ENCODE measurements at places on chromosomes 2 and 18. TPM values are rescaled to one million over a fixed set of nuclear protein-coding genes. Genes with fewer than 3 reads are reported as not detected.

DNA sequence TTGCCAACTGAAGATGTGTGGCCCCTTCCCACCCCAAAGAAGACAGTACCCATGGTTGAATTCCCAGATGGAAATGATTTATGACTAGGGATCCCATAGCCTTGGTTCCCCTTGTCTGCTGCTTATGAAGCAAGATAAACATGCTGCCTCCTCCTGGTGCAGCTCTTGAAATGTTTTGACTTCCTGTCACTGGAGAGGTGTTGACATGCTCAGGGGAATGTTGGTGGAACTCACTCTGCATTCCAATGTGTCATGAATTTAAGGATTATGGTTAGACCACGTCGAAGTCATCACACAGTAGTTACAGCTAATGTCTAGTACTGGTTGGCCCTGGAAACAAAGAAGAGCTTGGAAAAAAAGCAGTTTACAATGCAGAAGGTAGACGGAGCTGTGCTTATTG, 69.0 kb upstream of the FAM110C start:
- no peaks in the 10 kb centered on the region for H3K4me1 ChIP-seq
- no peak overlapping the region for H3K27ac ChIP-seq
- H3K36me3 ChIP-seq = no peaks in the 10 kb centered on the region
- no peaks in the 10 kb centered on the region for H3K27me3 ChIP-seq
- no peak overlapping the region for H3K4me3 ChIP-seq

DNA sequence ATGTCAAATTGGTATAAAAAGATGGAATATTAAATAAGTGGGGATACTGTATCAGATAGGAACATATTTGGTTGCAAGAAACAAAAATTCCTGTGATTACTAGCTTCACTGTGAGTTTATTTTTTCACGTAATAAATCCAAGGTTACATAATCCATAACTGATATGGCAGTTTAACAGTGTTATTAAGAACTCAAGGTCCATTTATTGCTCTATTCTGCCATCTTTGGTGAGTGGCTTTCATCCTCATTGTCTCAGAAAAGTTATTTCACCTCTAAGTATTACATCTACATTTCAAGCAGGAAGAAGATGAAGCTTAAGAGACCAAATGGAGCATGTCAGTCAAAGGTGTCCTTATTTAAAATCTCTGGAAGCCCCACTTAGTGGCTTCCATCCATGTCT, 37.2 kb downstream of the YIPF4 start:
- DNase-seq = no peak
- H3K27me3 ChIP-seq = no peaks in the 10 kb centered on the region
- H3K27ac ChIP-seq = no peak overlapping the region
- H3K36me3 ChIP-seq = no peaks in the 10 kb centered on the region
- H3K4me1 ChIP-seq = no peaks in the 10 kb centered on the region
- H3K4me3 ChIP-seq = no peak overlapping the region

DNA sequence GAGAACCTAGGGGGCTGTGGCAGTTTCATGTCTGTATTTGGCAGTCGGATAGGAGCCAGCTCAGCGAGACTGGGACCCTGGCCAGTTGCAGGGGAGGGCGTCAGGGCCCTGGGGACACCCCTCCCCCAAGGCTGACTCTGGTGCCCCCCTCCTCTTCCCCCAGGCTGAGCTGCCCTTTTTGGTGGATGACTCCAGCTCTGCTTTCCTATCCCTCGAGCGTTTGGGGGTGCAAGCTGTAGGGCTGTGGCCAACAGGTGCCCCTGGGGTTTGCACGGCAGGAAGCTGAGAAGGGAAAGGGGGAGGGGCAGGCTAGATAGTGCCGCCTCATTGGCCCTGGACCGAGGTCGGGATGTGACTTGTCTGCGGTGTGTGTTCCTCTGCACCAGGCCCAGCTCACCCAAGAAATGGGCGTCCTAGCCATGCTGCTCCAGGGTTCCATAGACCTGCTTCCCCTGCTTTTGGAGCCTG, 26.4 kb downstream of the SPEG start:
- peak overlapping the region; percentile 16 for H3K4me3 ChIP-seq
- DNase-seq = peak; percentile 78
- no peaks in the 10 kb centered on the region for H3K36me3 ChIP-seq
- no peaks in the 10 kb centered on the region for H3K27me3 ChIP-seq

GRCh38 chr2:210318891-210319290, 3.9 kb upstream of the MYL1 start:
- no peaks in the 10 kb centered on the region for H3K27me3 ChIP-seq
- H3K36me3 ChIP-seq = no peaks in the 10 kb centered on the region
- H3K27ac ChIP-seq = no peak overlapping the region
- no peak for DNase-seq

DNA sequence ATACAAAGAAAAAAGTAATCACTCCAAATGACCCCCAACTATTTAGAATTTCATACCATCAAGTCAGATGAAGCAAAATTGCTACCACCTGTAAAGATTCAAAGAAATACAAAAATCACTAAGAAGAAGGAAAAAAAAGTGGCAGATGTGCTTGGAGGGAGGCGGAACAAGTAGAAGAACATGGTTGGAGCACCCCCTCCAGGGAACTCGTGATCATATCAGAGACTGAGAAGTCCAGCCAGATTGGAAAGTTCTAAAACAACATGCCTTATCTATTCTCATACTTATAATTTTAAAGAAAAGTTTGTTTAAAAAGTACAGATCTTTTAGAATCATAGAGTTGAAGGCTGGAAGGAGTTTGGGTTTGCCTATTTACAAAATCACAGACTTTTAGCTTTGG, 113.4 kb upstream of the CYP26B1 start:
- H3K36me3 ChIP-seq = no peaks in the 10 kb centered on the region
- H3K4me3 ChIP-seq = no peak overlapping the region
- no peak overlapping the region for H3K27ac ChIP-seq
- no peaks in the 10 kb centered on the region for H3K27me3 ChIP-seq

RBM43 gene
- total RNA-seq = 11.5 TPM

- H3K36me3 ChIP-seq = no peaks in the 10 kb centered on the region
- H3K27me3 ChIP-seq = no peaks in the 10 kb centered on the region
- no peak overlapping the region for H3K4me3 ChIP-seq
Measured at GRCh38 chr18:45876161-45876560, 50.7 kb downstream of the SIGLEC15 start.

TFCP2L1 gene
- 1.1 TPM for total RNA-seq

GRCh38 chr2:148593421-148593820, 51.1 kb upstream of the EPC2 start:
- no peaks in the 10 kb centered on the region for H3K36me3 ChIP-seq
- H3K27ac ChIP-seq = no peak overlapping the region
- H3K4me3 ChIP-seq = no peak overlapping the region
- DNase-seq = no peak
- H3K27me3 ChIP-seq = no peaks in the 10 kb centered on the region

EFEMP1 gene
- 282 TPM for total RNA-seq

DNA sequence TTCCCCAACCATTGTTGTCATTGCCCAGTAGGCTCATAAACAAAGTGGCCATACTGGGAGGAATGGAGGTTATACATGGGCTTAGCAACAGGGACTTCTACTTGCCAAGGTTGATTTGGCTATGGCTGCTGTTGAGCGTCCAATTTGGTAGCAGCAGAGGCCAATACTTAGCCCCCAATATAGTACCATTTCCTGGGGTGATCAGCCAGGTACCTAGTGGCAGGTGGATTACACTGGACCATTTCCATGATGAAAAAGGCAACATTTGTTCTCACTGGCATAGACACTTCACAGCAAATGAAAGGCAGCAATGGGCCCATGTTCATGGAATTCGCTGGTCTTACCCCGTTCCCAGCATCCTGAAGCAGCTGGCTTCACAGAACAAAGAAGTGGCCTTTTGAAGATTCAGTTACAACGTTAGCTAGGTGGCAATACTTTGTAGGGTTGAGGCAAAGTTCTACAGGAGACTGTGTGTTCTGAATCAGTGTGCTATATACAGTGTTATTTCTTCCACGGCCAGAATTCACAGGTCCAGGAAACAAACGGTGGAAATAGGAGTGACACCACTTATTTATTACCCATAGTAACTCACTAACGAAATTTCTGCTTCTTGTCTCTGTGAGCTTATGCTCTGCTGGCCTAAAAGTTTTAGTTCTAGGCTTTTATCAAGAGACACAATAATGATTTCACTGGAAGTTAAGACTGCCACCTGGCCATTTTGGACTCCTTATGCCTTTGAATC, 37.5 kb downstream of the FBXO11 start:
- H3K4me3 ChIP-seq = no peak overlapping the region
- H3K4me1 ChIP-seq = peaks cover 8% of the 10 kb centered on the region
- H3K27ac ChIP-seq = no peak overlapping the region
- no peaks in the 10 kb centered on the region for H3K27me3 ChIP-seq

CLEC4F gene
- 1.4 TPM for total RNA-seq

DNA sequence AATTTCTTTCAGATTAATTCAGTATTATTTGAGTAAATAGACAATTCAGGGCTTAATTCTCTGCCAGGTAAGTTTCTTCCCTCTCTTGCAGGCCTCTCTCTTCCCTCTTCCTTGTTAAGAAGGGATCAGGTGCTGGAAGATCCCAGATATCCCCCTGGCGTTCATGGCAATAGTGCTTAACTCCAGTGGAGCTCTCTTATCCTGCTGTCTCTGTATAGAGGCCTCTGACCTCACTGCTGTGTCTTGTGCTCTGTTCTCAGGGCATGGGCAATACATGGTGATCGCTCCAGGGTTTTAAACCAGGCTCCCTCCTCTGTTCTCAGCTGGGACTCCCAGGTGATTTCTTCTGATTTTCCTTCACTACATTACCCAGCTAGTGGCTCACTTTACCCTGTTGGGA, 226.8 kb downstream of the MC4R start:
- no peak for DNase-seq
- H3K27ac ChIP-seq = no peak overlapping the region
- H3K27me3 ChIP-seq = no peaks in the 10 kb centered on the region

GRCh38 chr2:65525616-65526231, 93.3 kb upstream of the SPRED2 start:
- H3K27ac ChIP-seq = no peak overlapping the region
- H3K36me3 ChIP-seq = no peaks in the 10 kb centered on the region
- no peak overlapping the region for H3K4me3 ChIP-seq
- DNase-seq = no peak
- no peaks in the 10 kb centered on the region for H3K27me3 ChIP-seq

Measured in ovary (tissue), 10 donors.